ENCODE measurements at places on chromosomes 13 and 19.

- DNase-seq = no peak
Measured at GRCh38 chr19:48095612-48096175, 14.9 kb downstream of the PLA2G4C start.

- DNase-seq = no peak
Measured at GRCh38 chr19:35295792-35296462, 4.0 kb downstream of the MAG start.

- DNase-seq = no peak
Measured at GRCh38 chr13:95797016-95797415, 120.1 kb downstream of the DNAJC3 start.

DNA sequence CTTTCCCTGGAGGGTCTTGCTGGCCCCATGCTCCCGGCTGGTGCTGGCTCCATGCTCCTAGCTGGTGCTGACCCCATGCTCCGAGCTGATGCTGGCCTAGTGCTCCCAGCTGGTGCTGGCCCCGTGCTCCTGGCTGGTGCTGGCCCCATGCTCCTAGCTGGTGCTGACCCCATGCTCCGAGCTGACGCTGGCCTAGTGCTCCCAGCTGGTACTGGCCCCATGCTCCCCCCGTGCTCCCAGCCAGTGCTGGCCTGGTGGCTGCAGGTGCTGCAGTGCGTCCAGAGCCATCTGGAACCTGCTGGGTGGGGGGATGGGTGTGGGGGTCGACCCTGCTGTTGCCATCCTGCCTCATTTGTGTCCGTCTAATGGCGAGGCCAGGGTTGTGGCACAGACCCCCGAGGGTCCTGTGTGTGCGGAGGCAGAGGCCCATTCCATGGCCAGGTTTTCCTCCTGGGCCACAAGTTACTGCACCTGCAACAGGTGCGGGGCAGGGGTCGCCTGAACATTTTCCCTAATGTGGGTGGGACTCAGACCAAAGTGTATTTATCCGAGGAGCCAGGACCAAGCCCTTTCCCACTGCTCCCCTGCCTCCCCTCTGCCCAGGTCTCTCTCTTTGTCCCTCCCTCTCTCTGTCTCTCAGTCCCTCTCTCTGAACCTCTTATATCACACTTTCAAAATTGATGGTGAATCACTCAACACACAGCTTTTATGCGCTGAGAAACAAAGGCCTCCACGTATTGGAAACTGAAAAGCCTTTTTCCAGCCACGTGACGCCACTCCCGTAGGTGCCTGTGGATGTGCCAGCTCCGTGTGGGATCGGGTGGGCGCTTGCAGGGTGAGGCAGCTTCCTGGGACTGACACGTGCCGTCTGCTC is 45.1 kb downstream of the MCF2L start:
- DNase-seq = no peak

DNA sequence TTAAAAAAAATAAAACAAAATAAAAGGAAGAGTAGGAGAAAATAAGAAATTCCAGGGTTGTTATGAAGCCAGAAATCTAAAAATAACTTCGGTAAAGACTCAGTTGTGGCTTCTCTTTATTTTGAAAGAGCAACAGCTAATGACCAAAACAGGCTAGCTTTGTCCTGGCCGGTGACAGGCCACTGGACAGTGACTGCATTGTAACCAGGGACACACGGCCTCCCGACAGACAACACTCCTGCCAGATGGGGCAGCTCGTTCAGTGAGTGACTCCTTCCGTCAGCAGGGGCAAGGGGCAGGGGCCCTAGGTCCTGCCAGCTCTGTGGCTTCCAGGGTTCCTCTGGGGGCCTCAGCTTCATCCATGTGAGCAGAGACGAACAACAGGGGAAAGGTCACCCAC is 173.4 kb downstream of the KATNAL1 start:
- no peak for DNase-seq

- no peak for DNase-seq
Measured at GRCh38 chr13:60575142-60575541, 178.1 kb downstream of the TDRD3 start.

DNA sequence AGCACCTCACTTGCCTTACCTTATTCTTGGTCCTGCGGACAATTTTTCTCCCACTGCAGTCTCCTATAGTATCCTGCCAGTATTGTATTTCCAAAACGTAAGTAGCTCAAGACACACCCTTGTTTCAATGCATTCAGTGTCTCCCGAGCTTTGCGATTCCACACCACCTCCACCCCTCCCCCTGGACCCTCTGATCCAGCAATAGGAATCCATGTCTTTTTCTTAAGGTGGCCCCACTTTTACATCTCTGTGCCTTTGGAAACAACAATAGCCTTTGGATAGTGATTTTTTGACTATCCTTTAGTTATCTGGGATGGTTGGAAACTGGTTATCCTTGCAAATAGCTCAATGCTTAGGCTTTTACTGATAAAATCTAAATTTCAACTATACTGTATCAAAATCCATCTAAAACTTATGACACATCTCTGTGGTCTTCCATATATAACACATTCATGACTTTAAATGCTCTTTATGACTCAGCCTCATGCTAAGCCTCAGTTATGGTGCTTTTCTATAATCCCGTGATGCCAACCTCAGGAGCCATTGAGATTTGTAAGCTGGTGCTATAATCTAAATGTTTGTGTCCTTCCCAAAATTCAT is 27.1 kb downstream of the FAM216B start:
- no peak for DNase-seq

- peak; percentile 76 for DNase-seq
Measured at GRCh38 chr13:106533943-106534638, 1.4 kb downstream of the EFNB2 start.

DNA sequence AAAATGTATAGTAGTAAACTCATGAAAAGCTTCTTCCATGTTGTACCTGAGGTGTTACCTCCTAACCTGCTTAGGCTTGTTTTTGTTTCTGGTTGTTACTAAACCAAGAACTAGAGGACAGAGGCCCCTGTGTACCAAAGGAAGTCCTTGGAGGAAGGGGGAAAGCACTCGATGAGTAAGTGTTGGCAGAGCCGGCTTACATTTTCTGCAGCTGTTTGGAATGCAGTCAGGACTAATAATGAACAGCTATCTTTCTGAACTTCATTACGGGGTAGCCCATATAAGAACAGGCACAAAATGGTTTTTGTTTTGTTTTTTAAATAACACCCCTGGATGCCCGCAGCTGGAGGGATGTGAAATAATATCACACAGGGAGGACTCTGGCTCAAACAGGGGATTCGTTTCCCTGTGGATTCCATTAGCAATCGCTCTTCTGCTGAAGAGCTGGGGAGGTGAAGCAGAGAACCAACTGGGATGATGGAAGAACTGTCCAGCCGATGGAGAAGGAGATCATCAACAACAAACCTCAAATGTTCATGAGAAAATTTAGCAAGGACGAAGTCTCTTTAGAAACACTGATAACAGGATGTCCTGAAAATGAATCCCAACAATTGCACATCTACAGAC is 214.2 kb upstream of the MAB21L1 start:
- no peak for DNase-seq

- DNase-seq = peak; percentile 99
Measured at GRCh38 chr19:38079926-38080380, 144.1 kb downstream of the DPF1 start.

DNA sequence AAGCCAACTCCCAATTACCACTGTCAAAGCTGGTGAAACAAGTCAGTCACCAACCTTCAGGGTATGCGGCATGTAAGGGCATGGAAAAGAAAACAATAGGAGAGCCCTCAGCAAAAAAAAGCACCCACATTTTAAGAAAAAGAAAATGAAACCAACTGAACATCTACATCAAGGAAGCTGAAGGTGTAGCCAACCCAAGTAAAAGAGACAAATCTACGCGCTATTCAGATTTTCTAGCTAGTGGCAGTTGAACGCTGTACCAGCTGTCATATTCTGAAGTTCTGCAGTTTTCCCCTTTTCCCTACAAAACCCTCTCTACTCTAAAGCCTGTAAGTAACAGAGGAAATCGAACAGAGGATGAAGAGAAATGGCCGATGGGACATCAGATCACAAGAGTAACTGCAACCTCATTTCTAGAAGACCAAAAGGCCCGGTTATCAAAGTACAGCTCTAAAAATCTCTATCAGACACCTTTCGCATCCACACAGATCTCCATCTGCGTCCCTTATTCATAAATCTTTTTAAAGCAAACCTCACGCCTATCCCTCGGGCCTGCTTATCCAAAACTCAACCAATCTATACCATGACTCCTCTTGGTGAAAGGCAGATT is 1.4 kb downstream of the MYCBP2 start:
- DNase-seq = no peak

GRCh38 chr13:49625392-49626079 is 2.8 kb upstream of the ARL11 start:
- peak; percentile 29 for DNase-seq

GRCh38 chr19:24101459-24102115 is 14.6 kb downstream of the ZNF254 start:
- DNase-seq = no peak

- no peak for DNase-seq
Measured at GRCh38 chr13:32423592-32423991, 4.3 kb downstream of the N4BP2L1 start.

- no peak for DNase-seq
Measured at GRCh38 chr13:97341135-97341534, 92.8 kb upstream of the RAP2A start.

DNA sequence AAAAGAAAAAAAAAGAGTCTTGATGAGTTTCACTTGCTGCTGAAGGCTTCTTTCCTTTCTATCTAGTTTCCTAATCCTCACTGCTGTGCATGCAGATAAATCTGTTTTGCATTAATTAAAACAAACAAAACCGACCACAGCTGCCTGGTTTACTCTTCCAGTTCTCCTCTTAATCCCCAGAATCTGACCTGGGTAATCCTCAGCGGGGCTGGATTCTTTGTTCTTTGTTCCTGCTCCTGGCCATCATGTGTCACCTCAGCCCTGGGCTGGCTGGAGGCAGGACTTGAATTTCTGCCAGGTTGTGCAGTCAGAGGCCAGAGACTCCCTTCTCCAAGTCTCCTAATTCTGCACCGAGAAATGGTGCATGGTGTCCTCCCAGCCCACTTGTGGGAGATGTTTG is 52.2 kb upstream of the CYP4F8 start:
- DNase-seq = no peak

DNA sequence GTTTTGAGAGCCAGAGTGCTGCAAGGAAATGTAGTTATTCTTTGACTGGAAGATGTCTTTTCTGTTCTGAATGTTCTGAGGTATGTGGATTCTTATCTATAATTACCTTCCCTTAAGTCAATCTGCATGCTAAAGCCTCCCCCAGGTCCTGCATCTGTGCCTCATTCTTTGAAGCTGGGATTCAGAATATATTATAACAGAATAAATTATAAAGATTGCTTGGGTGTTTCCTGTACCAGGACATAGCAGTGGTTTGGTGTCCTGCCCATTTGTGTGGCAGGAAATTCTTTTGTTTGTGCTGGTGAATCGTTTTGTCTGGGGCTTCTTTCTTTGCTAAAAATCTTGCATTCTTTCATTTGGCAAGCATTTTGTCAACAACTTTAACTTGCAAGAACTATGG is 60.2 kb downstream of the ITGBL1 start:
- no peak for DNase-seq

GRCh38 chr19:6279931-6280591 is at the start of gene MLLT1:
Gene MLLT1 (minus strand): TSS chr19:6279975. CDS start chr19:6279784, 191 bp downstream.
- DNase-seq = peak; percentile 99

DNA sequence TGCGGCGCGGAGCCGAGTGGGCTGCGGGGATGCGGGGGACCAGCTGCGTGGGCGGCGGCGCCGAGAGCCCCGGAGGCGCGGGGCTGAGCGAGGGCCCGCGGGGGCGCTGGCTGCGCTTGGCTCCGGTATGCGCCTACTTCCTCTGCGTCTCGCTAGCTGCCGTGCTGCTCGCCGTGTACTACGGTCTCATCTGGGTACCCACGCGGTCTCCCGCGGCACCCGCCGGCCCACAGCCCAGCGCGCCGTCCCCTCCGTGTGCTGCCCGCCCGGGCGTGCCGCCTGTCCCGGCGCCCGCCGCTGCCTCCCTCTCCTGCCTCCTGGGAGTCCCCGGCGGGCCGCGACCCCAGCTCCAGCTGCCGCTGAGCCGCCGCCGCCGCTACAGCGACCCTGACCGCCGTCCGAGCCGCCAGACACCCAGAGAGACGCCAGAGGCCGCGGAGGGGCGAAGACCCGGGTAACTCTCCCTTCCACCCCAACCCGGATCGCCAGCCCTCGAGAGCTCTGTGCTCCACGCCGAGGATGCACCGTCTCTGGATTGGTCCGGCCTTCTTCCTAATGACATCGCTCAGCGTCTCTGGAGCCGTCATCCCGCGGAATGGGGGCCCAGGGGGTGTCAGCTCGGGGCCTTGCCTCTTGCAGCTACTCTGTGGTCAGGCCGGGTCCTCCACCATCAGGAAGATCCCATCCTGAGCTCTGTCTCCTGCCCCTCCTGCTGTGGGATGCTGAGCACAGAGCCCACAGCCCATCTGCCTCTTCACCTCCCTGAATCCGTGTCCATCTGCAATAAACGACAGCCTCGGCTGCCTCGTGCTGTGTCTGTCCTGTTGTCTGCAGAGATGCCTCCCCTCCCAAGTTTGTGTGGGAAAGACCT is 441 bp downstream of the INAFM1 start:
- DNase-seq = no peak

Data from H54 (cell line).